ENCODE measurements at places on chromosomes 11 and 22.
A peak's percentile ranks its signal among the peaks of the same experiment; 100 is the strongest.

GRCh38 chr11:83287631-83288030 is 1.5 kb upstream of the CCDC90B start:
- ATAC-seq, result no peak

- ATAC-seq, result no peak
Observed at GRCh38 chr11:71525938-71526495, 1.1 kb upstream of the KRTAP5-7 start.

DNA sequence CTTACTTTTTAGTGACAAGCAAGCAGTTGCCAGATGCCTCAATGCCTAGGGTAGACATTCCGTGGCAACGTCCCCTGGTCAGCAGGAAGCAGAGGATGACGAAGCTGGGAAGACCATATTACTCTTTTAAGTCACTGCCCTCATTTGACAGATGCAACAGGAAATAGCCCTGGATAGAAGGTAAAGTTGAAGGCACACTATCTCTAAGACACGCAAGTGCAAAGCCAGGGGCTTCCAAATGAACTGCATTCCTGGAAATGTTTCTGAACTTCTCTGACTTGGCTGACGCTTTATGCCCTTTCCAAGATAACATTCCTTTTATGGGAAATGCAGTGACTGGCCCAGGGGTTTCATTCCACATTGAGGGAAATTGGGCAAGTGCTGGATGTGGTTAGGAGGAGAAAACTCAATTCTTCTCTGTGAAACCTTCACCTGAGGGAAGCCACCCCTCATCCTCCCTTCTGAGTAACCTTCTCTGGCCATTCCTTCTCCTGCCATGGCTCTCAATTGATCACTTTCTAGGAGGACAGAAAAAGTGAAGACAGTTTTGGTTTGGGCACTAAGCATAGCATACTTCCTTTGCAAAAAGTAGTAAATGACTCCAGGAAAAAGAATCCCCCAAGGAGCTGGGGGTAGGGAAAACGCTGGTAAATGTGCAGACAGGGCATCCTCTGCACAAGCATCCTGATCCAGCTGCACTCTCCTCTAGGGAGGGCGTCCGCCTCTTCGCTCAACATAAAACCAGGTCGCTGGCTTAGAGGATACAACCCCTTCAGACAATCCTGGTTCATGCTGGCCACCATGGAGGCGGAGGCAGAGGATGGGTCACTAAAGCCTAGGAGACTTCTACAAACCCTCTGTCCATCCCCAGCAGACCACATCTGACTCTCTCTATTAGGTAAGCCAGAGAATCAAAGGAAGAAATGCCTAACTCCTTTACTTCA is 14.5 kb downstream of the PCSK7 start:
- ATAC-seq, result peak; percentile 21

GRCh38 chr11:40506226-40506625 is 953.2 kb downstream of the LRRC4C start:
- ATAC-seq, result no peak

DNA sequence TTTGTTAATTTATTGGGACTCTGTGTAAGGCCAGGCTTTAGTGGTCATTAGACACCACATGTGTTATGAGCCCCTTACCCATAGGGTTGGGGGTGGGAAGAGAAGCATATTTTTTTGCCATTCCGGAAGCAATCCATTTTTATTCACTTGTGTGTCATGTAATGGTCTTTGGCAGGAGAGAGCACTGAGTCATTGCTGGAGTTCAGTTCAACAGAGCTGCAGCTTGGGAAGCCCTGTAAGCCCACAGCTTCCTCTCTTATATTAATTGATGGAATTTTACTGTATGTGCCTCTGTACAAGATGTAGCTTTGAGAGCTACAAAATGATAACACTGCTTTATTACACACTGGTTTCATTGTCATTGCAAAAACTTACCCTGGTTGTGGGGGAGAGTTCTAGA is 177.3 kb upstream of the SORL1-AS1 start:
- ATAC-seq, result no peak

DNA sequence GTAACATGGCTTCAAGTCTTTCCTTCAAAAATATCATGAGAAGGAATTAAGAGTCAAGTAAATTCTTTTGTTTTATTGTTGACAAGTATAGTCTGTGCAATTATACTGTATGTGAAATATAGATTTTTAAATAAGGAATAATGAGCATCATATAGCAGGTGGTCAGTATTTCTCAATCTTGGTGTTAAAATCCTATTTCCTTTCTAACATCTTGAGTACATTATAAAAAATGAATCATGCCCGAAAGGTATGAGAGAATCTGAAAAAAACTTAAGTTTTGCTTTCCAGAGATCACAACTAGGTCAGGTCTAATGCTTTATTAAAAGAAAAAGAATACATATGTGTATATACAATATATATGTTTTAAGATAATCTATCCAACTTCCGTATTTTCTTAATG is 53.1 kb downstream of the KIF18A start:
- no peak for ATAC-seq

DNA sequence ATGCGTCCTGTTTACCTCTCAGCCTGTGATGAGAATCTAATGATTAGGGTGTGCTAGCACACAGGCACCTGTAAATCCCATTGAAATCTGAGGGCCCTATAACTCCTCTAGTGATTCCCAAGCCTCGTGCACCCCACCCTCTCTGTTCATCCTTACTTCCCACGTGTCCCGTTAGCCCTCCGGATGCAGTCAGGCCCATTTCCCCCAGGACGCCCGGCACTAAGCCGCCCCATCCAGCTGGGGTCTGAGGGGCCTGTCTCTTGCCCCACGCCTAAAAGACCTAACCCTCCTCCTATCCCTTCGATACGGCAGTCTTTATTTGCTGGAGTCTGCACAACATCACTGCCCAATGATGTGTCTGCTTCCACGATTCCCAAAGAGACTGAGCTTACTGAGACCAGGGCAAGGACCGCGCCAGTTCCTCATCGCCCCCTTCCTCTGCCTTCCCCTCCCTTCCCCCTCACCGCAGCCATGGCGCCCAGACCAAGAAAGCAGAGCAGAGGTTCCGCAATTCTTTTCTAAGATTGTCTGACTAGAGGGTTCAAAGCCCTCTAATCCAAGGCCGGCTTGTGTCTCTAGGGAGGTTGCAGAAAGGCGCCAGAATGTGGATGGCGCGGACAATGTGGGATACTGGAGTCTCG is 1.1 kb upstream of the FADS2 start:
- peak; percentile 1 for ATAC-seq

GRCh38 chr11:126607374-126607773 is 251.9 kb downstream of the ST3GAL4 start:
- peak; percentile 61 for ATAC-seq

DNA sequence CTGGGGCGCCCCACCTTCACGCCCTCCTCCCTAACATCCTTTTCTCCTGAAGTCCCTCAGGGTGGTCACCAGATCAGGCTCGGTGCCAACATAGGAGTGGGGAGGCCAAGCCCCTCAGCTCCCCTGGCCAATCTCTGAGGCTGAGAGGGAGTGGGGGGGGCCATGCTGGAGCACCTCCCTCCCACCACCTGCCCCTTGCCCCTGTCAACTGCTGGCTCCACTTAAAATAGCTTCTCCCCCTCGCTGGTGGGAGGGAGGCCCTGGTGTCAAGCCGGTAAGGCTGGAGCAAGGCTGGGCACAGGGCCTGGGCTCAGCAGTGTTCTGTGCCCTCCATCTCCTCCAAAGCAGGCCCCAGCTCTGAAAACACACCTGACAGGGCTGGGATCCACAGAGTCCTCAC is 4.9 kb downstream of the PLXNB2 start:
- no peak for ATAC-seq

- no peak for ATAC-seq
Observed at GRCh38 chr11:90221803-90222458, 918 bp downstream of the CHORDC1 start.

DNA sequence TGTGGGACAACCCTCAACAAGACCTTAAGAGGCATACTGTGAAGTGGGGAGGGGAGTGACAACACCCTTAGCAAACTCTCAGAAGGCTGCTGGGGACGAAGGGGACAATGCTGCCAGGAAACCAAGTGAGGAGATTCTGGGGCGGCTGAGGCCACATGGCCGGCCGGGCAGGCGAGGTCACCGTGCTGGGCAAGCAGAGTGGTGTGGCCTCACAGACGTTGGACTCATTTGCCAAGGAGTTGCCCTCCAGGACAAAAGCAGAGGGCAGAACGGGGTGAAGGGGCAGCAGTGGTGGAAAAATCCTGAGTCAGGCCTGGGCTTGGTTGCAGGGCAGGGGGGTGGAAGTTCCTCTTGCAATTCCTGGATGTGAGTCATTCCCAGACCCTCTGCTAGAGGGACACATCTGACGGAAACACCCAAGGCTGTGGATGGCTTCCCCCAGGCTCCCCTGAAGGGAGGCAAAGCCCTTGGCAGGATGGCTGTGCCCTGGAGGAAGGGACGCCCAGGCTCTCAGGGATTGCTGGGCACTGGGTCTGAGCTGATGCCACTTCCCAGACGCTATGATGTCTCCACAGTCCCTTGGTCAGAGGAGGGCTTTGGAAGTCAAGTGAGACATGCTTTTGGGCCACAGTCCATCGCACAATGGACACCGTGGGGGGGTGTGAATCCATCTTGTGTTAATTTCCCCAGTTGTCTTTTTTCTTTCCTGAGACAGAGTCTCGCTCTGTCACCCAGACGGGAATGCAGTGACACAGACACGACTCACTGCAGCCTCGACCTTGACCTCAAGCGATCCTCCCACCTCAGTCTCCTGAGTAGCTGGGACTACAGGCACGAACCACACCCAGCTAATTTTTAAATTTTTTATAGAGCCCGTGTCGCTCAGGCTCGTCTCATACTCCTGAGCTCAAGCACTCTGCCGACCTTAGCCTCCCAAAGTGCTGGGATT is 16.2 kb upstream of the SHANK3 start:
- ATAC-seq, result peak; percentile 85

- peak; percentile 85 for ATAC-seq
Observed at GRCh38 chr11:44592125-44592940, 26.9 kb downstream of the CD82 start.

DNA sequence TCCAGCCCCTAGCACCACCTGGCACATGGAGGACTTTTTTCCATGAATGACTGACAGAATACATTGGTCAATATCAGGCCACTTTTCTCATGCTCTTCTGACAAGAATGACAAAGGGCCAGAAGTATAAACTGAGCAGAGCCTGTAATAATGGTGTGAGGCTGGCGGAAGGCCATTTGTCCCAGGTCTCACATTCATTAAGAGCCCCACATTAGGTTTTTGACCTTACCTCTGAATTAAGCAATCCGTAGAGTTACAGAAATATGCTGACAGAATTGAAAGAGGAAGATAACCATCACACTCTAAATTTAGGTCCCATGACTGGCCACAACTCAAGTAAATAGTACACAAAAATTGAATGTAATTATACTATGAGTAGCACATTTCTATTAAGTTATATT is 55.2 kb downstream of the SYT9 start:
- no peak for ATAC-seq

DNA sequence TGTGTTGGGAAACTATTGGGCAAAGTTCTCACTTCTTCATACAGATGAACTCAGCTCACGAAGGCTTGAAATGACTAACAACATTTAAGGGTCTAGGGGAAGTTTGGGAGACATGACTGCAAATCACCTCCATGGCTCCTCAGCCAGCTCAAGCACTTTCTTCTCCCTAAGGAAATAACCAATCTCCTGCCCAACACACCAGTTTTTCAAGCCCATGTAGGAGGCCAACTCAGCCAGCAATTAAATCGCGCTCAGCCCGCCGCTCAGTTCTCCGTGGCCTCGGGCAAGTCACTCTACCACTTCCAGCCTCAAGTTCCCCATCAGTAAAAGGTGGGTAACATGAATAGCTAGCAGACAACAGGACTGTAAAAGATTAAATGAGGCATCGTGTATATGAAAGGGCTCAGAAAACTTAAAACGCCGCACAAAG is 796 bp downstream of the POLDIP3 start:
- no peak for ATAC-seq

GRCh38 chr11:76656571-76657081 is 13.9 kb downstream of the LRRC32 start:
- ATAC-seq, result no peak

GRCh38 chr11:63931045-63931444 is 7.8 kb upstream of the NAA40 start:
- ATAC-seq, result no peak

DNA sequence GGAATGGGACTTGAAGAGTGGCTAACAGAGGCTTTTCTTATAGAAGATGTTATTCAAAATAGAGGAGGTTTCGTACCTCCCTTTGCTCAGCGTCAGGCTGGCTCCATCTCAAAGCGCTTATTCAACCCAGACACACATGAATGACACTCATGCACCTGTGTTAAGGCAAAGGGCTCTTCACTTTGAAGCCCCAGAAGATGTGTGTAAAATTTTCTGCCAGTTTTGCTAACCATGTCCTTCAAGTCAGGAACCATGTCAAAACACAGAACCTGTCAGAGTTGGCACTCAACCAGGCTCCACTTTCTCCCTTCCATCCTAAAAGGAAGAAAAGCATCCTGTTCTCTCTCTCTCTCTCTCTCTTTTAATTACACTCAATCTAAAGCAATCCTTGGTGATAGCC is 352.8 kb upstream of the NARS2 start:
- no peak for ATAC-seq

DNA sequence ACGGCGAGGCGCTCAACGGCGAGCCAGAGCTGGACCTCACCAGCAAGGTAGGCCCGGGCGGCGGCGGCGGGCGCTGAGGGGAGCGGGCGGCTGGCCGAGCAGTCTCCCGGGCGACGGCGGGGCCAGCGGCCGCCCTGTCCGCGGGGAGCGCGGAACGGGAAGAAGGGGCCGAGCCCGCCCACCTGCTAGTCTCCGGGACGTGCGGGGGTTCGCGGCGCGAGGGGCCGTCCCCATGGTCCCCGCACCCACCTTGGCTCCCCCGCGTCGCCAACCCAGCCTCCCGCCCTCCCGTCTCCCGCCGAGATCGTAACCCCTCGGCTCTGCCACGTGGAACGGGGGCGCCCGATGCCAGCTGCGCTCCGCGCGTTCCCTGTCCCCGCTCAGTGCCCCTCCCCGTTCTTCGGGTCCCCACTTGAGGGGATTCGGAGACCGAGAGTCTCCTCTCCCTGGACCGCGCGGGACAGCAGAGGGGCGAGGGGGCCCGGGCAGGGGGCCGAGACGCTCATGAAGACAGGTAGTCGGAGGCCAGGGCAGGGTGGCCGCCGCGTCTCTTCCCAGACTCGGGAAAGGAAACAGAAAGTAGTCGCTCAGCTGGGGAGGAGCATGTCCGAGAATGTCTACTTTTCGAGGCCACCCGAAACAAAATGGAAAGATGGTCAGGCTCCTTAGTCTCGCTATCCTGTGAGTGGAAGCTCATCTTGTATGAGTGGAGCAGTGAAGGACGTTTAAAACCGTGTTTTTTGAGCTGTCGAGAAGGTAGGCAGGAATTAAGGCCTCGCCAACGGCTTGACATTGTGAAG is 557 bp downstream of the GTPBP1 start:
- ATAC-seq, result peak; percentile 5

DNA sequence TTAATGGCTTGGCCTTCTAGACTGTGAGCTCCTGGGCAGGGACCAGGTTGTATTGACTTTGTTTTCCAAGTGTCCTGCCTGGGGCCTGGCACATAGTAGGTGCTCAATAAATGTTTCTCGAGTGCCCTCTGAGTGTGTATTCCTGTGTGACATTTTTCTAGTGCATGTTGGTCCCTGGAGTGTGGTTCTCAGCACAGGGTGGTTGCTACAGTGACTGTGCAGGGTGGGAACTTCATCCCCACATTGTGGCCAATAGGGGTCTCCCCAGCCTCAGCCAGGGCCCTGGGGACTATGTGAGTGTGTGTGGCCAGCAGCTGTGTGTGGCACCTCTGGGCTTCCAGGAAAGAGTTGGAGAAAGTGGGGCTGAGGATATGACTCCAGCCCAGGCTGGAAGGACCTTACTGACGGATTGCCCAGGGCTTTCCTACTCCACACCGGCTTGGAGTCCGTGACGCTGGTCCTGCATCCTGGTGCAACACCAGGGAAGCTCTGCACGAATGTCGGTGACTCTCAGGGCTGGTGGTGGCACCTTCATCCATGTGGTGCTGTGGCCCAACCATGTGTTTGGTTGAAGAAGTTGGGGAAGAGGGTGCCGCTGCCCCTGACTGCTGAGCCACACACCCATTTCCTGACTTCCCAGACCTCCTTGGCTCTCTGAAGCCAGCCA is 9.0 kb upstream of the MARK2 start:
- ATAC-seq, result no peak
